ENCODE measurements at places on chromosomes 3 and 15.

- DNase-seq, result no peak
Observed at GRCh38 chr3:193053046-193053435, 135.4 kb upstream of the MB21D2 start.

DNA sequence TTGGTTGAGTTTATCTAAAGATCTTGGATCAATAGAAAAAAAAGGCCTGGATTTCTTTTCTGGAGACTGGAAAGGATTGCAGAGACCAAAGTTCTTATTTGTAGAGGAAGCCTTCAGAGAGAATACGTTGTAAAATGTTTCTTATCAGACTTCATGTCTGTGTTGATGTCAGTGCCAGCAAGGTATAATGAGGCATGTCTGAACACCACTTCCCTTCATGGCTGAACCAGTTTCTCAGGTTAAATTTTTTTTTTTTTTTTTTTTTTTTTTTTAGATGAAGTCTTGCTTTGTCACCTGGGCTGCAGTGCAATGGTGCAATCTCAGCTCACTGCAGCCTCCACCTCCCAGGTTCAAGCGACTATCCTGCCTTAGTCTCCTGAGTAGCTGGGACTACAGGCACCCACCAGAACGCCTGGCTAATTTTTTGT, 17.8 kb upstream of the ZNF774 start:
- no peak for DNase-seq

DNA sequence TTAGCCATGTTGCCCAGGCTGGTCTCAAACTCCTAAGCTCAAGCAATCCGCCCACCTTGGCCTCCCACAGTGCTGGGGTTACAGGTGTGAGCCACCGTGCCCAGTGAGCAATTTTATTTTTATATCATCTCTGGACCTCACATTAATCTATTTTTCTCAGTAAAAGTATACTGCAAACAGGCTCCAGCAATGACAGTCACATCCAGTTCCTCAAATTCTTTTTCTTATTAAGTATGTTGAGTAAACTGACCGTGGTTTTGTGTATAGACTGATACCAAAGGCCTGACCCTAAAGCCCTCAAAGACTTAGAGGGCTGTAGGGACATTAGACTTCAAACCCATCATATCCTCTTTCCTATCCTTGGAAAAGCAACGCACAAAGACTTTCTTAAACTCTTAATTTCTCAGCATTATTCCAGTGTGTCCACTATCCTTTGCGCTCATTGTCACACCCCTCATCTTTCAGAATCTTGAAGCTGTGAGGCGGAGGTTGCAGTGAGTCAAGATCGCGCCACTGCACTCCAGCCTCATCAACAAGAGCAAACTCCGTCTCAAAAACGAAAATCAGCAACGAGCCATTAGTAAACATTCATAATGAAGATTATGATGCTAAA, 2.0 kb downstream of the NGLY1 start:
- no peak for DNase-seq

DNA sequence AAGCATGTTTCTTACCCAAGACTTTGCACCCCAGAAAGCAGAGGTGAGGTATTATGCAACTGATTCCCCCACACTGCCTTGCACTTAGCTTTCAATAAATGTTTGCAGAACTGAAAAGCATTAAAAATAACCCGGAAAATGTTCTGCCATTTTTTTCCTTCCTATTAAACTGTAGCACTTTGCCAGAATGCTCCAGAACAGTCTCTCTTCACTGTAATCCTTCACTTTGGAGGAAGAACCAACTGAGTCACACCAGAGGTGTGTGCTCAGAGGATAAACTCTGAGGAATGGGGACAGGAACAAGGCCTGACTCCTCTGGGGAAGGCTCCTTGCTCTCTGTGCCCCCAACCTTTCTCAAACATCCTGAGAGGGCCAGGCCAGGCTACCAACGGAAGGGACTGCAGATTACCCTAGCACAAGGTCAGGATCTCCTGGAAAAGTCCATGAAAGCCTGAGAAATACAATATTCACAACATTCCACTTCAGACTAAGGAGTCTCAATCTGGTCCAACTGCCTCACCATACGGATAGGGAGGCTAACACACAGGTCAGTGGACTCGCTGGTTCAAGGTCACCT, 19.0 kb downstream of the ANP32A start:
- DNase-seq, result no peak

- no peak for DNase-seq
Observed at GRCh38 chr3:150874666-150875219, 30.5 kb downstream of the MINDY4B start.

GRCh38 chr3:126907557-126907956, 75.4 kb upstream of the PLXNA1 start:
- no peak for DNase-seq

- DNase-seq, result no peak
Observed at GRCh38 chr15:45307230-45307924, 55.3 kb downstream of the SLC28A2 start.

GRCh38 chr15:71440489-71441110, 325.3 kb downstream of the THSD4 start:
- DNase-seq, result peak; percentile 85

GRCh38 chr3:125003369-125003853, 52.4 kb downstream of the HEG1 start:
- DNase-seq, result no peak

DNA sequence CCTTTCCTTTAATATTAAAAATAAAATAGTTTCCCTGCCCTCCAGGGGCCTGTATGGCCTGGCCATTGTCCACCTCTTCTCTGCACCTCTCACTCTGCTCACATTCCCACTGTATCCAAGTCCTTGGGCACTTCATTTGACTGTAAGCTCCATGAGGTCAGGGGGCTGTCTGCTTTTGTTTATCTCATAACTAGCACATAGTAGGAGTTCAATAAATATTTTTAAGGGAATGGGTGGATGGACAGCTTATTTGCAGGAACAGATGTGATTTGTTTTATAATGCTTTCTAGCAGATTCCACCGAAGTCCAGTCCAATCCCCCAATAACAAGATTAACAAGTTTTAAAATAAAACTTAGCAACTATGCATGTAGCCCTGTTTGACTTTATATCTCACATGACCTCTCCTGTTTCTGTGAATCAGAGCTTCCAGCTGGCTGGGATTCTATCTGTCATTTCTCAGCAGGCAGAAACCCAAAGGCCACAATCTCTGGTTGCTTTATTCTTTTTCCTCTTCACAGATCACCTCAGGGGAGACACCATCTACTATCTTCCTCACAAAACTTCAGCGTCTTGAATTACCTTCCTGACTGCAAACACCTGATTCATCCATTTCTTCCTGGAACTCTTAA, 123.0 kb upstream of the NR2F2 start:
- DNase-seq, result no peak

DNA sequence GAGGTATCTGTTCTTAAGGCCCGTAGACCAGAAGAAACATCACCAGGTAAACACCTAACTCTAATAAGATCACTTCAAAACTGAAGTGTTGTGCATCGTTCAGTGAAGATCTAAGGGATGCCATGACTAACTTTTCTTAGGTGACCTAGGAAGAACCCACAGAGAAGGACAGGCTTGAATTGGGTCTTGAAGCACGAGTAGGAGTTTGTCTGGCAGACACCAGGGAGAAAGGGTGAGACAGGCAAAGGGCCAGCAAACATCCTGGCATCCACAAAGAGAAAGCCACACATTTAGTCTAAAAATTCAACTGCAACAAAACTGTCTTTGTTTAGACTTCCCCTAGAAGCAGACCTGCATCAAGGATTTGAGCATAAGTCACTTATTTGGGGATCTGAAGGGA, 15.5 kb upstream of the CMTM8 start:
- no peak for DNase-seq

GRCh38 chr3:57805674-57806073, 49.6 kb downstream of the SLMAP start:
- no peak for DNase-seq

- DNase-seq, result no peak
Observed at GRCh38 chr3:197327701-197328100, 29.3 kb upstream of the DLG1 start.

DNA sequence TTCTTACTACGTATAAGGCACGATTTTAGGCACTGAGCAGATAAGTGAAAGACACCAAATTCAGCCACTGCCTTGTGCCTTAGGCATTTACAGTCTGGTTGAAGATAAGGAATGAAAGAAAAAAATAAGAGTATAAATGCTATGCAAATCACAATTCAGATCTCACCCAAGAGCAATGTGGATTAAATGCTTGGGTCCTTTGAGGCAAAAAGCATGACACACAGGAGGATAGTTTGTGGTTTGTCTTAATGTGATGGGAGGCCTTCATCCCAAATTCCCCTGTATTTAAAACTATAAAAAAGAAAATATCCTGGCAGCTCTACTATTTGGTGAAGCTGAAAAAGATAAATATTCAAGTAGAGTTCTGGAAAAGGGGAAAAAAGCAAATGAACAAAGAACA, 79.8 kb downstream of the TGFBR2 start:
- DNase-seq, result no peak

DNA sequence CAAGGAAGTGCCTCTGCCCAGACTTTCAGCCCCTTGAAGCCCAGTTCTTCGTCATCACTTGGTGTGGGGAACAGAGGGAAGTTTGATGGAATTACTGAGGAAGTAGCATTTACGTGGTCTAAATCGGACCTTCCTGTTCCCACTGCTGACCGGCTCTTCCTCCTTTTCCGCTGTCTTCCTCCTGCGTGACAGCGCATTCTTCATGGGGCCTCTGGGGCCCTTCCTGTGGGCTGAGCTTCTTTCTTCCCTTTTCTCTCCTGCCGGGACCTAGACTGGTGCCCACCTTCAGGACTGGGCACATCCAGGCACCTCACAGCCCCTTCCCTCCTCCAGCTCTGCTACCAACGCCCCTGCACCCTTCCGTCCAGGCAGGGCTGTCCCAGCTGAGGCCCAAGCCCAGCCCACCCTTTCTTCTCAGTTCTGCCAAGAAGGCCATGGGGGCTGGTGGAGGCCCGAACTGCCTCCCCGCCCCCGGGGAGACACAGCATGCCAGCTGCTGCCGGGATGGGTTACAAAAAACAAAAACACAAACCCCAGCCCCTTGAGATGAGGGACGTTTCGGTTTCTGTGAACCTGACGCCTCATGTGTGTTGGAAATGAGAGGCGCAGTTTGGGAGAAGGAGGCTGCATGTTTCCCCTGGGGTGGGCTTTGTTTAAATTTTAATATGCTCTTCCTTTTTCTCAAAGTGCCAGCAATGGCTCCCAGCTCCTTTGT, 19.1 kb downstream of the ZNF710 start:
- no peak for DNase-seq

GRCh38 chr3:108333961-108334360, 37.6 kb downstream of the HHLA2 start:
- DNase-seq, result no peak

- no peak for DNase-seq
Observed at GRCh38 chr3:183210862-183211341, 42.2 kb upstream of the B3GNT5 start.

- DNase-seq, result no peak
Observed at GRCh38 chr15:25504307-25504706, 65.5 kb upstream of the UBE3A start.

DNA sequence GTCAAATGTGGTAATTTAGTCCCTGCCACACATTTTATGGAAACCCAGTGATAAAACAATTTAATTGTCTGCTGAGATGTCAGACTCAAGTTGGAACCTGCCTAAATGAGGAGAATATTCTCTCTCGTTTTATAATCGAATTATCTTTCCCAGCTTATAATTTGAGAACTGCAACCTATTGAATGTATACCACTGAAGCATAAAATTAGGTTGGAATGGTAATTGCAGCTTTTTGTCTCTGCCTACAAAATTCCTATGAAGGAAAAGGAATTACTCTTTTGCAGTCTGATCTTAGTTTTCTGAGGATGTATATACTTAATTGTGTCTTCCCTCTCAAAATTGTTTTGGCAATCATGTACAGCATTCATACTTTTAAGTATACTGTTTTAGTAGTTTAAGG, 28.9 kb downstream of the RAD51 start:
- no peak for DNase-seq

DNA sequence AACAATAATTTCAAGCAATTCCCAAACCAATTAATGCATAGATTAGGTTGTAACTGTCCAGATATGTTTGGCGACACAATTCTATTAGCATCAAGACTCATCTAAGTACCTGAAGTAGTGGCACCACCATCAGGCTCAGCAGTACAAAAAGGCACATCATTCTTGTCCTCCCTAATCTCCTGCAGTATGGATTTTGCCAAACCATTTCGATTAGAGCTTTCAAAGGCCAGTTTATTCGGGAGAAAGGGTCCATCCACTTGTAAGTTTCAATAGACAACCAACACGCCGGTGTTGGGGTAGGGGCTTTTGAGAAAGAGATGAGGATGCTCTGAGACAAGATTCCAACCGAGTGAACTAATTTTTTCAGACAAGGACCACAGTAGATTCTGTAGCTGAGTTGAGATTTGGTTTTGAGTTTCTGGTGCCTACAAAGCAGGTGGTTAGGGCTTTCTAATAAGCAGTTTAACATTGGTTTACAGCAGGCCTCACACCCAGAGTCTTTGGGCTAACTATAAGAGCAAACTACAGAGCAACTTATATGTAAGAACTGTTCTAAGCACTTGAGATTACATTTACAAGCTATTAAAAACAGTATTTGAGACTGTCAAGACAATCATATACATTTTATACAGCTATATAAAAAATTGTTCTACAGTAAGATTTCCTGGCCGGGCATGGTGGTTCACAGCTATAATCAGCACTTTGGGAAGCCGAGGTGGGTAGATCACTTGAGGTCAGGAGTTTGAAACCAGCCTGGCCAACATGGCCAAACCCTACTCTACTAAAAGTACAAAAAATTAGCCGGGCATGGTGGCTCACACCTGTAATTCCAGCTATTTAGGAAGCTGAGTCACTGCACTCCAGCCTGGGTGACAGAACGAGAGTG, 4.5 kb downstream of the RPL22L1 start:
- DNase-seq, result no peak

DNA sequence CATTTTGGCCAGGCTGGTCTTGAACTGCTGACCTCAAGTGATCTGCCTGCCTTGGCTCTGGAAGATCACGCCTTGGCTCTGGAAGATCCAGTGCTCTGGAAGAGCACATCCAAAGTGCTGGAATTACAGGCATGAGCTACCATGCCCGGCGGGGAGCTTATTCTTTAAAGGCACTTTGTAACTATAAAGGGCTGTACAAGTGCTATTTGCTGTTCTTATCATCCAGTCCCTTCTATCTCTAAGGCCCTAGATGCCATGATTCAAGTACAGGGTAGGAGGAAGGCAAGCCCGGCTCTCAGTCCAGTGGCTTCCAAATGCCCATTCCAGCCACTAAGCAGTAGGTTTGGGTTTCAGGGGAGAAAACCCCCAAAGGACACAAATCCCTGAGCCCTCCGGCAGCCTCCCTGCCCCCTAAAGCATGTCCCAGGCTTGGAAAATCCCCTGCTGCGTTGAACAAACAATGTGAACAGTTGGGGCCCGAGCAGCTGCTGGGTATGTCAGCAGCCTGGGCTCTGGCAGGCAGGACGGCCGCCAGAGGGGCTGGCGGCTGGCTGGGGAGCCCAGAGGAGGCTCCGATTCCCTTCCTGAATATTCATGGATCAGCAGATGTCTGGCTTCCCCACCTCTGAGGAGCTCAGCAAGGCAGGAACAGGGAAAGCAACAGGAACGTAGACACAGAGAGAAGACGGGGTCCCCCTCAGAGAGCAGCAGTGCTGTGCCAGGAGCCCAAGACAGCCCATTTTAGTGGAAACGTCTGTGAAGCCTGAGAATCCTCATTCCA, 7.7 kb downstream of the IGDCC4 start:
- DNase-seq, result peak; percentile 69

All from NCI-H1417 (cell line).